ENCODE measurements at places on chromosomes 5 and 9.

DNA sequence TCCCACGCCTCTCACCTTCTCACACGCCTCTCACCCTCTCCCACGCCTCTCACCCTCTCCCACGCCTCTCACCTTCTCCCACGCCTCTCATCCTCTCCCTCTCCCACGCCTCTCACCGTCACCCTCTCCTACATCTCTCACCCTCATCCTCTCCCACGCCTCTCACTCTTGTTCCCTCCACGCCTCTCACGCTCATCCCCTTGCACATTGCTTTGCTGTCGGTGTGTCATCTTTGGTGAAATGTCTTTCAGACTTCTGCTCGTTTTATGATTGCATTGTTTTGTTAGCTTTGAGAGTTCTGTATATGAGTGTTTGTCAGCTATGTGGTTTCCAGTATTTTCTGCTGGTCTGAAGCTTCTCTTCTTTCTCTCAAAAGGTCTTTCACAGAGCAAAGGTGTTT is 102.7 kb downstream of the EHMT1 start:
- DNase-seq, result no peak

DNA sequence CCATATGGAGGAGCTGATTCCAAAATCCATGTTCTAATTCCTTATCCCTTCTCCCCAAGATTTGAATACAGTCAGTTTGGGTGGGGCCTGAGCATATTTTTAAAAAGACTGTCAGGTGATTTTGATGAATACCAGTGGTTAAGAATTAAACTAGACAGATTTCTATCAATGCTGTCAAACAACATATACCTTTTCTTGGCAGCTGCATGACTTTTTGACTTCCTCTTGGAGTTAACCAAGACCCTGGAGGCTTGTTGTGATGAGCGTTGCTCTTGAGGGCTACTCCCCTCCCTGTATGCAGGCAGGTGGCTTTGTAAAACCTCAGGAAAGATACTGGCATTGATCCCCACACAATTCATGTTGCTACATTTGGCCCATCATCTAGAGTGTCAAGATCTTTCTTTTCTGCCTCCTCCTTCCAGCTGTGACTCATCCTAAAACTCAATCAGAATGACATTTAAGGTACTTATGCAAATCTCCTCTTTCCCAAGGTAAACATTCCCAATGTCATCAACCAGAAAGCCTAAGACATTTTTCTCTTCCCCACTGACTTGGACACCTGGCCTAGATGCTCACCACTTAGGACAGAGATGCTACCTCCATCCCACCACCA is 61.7 kb downstream of the PPP2R2B start:
- DNase-seq, result no peak

DNA sequence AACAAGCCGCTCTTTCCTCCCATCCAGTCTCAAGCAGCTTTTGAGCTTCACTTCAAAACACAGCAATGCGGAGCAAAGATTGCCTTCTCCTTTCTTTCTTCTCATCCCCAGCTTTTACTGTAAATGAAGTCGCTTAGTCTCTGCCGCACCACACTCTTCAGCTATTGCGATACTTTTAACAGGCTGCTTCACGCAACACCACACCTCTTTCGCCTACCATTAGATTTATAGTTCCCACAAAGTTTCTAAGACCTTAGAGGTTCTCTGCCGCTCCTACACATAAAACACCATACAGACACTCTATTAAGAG is 711 bp downstream of the PGGT1B start:
- DNase-seq, result no peak

GRCh38 chr5:96645091-96645490 is 17.1 kb upstream of the CAST start:
- DNase-seq, result no peak

DNA sequence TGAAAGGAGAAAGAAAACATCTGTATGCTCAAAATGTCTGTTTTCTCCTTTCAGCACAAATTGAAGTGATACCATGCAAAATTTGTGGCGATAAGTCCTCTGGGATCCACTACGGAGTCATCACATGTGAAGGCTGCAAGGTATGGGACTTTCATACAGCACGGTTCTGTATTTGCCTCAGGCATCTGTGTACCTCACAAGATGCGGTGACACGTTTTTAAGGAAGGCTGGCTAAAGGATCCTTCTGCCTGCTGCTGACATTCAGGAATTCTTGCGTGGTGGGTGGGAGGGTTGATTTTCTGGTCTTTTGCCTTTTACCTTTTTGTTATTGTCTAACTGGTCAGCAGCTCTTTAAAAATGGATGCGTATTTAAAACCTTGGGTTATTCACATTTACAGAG is 133.1 kb downstream of the RORB start:
- DNase-seq, result no peak

GRCh38 chr5:121987052-121987684 is 25.4 kb downstream of the SRFBP1 start:
- no peak for DNase-seq

- DNase-seq, result no peak
Measured at GRCh38 chr9:131545786-131546335, 538 bp downstream of the PRRT1B start.

GRCh38 chr5:57816108-57816507 is 333.5 kb upstream of the ACTBL2 start:
- DNase-seq, result no peak

DNA sequence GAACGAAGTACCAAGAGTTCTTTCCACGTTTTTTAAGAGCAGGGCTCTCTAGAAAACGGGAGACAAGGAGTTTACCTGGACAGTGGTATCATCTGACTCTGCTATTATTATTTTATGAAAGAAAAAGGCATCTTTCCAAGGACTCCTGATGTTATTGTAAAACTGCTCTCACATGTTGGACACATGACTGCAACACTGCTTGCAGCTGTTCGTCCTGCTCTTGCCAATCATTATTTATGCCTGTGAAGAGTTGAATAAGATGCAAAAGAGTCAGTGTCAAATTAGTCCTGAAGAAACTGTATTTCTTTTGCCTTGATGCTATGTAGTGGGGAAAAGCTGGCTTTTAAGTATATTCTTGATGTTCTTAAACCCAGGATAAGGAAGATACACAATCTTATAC is 284.5 kb upstream of the PTGER4 start:
- DNase-seq, result no peak

GRCh38 chr9:81652058-81652687 is 37.2 kb downstream of the TLE1 start:
- no peak for DNase-seq

DNA sequence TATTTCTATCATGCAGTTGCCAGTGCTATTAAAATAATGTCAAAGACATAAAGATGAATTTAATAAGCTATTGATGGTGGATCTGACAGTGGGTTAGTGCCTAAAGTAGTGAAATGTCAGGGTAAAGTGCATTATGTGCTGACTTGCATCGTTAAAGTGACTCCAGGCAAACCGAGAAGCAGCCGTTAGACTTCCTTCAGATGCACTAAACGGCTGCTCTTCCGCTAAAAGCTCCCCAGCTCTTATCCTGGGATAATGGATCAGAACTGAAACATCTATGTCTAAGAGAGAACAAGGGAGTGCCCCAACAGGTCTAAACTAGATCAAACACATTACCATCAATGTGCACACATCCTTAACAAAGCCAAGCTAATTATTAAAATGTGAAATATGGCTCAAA is 468.2 kb downstream of the NTRK2 start:
- no peak for DNase-seq
